NCI-H526 (cell line): ENCODE measurements at places on chromosomes 2 and 18.

- no peak for DNase-seq
These were observed 50.7 kb downstream of the STRN start for GRCh38 chr2:36915627-36916026.

- peak; percentile 67 for DNase-seq
These were observed 61.1 kb upstream of the UGP2 start for GRCh38 chr2:63780518-63781155.

- no peak for DNase-seq
These were observed 150.2 kb upstream of the NFATC1 start for GRCh38 chr18:79245517-79246001.

DNA sequence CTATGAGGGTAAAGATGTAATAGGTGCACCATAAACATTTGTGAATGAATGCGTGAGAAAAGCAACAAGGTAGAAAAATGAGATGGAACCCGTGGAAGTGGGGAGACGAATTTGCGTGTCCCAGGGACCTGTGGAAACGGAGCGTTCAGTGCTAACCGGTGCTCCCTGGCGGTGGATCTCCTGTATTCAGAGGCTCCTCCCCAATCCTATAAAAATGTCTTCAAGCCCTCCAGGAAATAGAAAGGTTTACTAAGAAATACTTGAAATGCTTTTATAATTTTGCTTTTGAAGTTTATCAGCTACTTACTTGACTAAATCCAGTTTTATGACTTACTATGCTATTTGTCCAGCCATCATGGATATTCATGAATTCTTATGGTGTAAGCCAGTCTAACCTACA, 62.8 kb upstream of the RBM44 start:
- no peak for DNase-seq

DNA sequence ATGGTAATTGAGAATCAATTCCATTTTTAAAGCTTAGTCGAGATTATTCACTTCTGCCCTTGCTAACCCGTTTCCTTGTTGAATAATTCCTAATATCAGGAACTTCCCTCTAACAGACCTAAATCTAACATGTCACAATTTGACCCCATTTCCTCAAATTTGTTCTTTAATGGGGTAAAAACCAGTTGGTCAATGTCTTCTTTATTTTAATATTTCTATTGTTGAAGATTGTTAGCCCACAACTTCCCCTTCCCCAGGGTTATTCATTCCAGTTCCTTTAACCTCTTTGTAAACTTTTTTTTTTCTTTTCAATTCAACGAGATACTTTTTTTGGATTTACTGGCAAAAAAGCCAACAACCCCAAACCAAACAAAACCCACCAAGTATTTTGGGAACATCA, 7.3 kb downstream of the TNFRSF11A start:
- DNase-seq, result no peak

DNA sequence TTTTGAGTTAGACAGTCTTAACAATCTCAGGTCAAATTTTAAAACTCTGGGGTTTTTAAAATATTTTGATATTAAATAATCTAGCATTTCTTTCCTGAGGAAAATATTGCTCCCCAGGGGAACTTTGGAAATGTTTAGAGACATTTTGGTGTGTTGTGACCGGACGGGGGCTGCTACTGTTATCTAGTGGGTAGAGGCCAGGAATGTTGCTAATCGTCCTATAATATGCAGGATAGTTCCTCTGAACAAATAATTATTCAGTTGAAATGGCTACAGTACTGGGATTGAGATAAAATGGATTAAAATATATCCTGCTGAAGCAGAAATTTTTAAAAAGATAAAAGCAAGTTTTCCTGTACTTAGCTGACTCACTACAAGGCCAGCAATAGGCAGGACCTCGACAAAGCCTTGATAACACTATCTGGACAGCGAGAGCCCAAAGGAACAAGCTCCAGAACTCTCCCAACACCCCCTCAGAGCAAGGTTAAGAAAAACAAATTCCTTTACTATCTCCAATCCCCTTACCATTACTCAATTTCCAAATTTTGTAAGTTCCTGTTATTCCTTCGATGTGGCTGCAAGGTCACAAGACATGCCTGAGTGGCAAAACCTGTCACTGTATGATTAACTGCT, 1407.4 kb downstream of the SUCLG1 start:
- no peak for DNase-seq

DNA sequence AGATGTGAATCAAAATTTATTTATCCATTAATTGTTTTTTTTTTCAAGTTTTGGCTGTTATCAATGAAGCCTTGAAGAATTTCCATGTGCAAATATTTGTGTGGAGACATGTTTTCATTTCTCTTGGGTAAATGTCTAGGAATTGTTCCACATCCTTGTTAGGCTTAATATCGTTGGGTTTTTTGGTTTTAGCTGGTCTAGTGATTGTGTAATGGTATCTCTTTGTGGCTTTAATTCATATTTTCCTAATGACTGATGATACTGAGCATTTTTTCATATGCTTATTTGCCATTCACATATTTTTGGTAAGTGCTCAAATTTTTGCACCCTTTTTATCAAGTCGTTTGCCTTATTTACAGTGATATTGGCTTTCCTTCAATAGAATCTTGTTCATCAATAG, 250.3 kb upstream of the EPHA4 start:
- DNase-seq, result no peak

DNA sequence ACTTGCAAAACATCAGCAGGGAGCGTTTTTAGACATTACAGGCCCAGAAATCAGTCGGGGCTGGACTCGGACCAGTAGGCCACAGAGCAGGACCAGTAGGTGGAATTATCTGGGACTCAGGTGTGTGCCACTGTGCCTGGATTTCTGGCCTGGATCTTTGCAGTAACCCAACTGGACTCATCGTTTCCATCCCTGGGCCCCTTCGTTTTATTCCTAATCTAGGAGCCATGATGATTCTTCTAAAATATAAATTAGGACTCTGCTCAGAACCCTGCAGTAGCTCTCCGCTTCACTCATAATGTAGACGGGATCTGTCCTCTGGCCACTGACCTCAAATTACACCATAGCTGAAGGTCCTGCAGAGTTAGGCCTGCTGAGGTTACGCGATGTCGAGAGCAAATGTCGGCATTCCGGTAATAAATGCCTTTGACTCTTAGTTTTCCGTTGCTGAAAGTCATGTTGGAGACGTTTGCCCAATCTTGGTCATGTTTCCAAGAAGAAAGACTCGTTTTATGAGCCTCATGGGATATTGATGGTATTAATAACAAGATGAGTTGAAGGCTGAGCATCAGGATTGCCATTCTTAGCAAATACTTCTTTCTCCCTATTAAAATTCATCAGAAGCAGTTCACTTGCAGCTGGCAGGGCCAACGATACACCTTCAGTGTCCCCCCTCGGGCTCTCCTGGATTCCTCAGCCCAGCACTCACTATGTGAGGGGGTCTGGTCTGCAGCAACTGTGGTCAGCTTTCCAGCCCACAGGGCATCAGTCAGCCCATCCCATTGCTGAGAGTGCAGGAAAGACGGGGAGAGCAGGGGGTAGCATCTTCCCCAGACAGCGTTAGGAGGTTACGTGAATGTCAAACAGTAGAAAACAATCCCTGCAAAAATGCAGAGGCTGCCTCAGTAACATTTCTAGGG, 39.9 kb upstream of the KLF11 start:
- no peak for DNase-seq

GRCh38 chr2:207901401-207901800, 123.9 kb downstream of the PLEKHM3 start:
- DNase-seq, result no peak

GRCh38 chr18:48949050-48949605, 1.6 kb downstream of the SMAD7 start:
- peak; percentile 50 for DNase-seq

GRCh38 chr18:22734791-22735627, 198.1 kb upstream of the RBBP8 start:
- no peak for DNase-seq

DNA sequence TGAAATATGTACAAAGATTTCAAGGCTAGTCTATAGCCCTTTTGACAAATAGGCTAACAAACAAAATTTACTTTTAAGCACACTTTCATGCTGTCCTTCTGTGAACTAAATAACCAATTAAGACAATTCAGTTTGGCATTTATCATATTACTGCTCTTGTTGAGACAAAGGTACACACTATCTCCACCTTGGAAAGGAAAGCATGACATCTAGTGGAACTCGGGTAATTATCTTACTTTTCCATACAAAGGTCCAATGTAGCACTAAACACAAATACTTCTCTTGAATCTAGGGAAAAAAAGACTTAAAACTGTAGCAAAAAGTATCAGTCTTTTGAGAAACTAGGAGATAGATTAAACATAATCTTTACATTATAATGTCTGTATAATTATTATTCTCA, 125.0 kb upstream of the CD226 start:
- DNase-seq, result peak; percentile 64

- no peak for DNase-seq
These were observed 19.6 kb upstream of the SERPINB11 start for GRCh38 chr18:63683152-63683551.

- no peak for DNase-seq
These were observed 152.7 kb upstream of the NT5C1B start for GRCh38 chr2:18741895-18742732.

- no peak for DNase-seq
These were observed 286.9 kb downstream of the INSIG2 start for GRCh38 chr2:118374974-118375755.

- no peak for DNase-seq
These were observed 88.0 kb downstream of the PPP1R1C start for GRCh38 chr2:182073613-182074012.

DNA sequence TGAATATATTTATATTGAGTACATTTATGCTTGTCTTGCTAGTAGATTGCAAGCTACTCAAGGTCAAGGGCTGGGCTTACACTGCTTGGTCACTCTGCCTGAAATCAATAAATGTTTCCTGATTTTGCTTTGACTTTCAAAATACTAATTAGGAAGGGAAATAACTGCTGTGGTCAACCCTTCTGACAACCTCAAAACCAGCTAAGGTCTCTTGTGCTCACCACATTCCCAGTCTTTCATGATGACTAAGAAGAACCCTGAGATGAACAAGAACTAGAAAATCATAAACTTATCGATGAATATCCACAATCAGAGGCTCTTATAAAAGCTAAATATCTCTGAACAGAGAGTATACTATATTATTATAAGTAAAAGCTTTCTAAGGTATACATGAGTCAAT, 33.3 kb downstream of the ABCB11 start:
- DNase-seq, result no peak

DNA sequence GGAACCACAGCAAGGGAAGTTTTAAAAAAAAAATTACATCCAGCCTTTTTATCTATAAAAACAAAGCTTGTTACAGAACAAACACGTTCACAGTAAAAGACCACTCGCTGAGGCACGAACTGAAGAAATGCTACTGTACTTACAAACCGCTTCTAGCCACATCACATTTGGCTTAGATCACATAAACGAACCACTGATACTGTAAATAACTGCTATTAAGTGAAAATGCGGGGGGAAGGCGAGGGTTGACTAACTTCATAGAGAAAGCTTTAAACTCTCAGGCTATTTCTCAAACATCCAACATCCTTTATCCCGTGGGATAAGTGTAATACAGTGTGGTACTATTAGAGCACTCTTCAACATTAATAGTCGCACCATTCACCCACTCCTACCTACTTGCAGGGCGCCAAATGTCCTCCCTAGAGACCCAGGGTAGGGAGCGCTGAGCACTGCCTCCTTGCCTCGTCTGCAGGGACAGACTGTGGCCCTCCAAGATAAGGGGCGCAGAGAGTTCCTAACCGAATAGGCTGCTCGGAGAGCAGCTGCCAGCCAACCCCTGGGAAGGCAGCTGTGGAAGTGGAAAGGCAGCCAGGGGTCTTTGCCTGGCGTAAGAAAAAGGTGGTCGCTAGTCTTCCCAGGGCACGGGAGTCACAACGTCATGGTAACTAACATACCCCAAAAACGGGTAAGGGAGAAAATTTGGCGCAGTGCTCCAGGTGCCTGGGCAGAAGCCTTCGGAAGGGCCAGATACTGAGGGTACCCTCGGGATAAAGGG, 854 bp downstream of the GPR155 start:
- peak; percentile 45 for DNase-seq

- DNase-seq, result no peak
These were observed 18.9 kb downstream of the KCNG3 start for GRCh38 chr2:42474765-42475454.

DNA sequence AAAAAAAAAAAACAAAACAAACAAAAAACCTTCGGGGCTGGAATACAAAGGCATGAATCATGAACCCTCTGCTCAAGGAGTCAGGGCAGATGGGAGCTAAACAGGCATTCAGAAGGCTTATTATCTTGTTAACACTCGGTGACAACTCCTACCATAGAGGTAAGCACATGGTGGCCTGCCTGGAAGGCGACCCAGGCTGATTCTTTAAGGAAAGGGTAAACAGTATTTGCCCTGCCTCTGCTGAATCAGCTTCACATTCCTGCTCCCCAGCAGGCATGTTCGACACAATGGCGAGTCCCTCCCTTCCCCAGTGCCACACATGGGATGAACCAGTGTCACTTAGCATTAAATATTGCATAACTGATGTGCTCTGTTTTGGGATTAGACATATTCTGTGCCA, 191.9 kb downstream of the ARL4C start:
- DNase-seq, result no peak

- no peak for DNase-seq
These were observed 632.0 kb upstream of the PIK3C3 start for GRCh38 chr18:41323044-41323443.
